ELR (cell line): ENCODE measurements at places on chromosomes 1 and 21.

DNA sequence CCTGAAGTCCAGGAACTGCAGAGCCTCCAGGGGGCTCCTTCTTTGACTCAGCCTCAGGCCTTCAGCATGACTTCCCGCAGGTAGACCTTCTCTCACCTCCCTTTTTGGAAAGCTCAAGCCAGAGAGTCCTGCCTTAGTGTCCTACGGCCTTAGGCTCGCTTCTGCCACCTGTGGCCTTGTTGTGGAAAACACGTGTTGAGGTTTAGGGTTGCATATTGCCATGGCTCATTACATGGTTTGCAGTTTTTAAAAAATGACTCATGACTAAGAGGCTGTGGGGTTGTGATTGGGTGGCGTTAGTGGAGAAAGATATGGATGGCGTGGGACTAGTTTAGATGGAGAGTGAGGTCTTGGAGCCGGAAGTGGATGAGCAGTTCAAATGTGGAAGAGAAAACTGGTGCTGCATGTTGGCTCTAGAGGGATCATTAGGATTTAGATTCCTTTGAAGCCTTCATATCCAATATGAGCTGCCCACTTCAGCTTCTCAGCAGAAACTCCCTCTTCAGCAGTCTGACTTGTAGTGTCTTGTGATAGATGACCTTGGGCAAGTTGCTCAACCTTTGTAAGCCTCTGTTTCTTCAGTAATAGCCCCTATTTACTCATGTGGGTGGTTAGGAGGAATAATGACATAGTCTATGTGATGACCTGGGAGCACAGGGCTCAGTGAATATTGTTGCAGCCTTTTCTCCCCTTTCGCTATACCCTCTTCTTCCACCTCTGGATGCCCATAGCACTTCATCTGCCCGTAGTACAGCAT is 6.5 kb upstream of the FGGY start:
- DNase-seq: peak; percentile 69

DNA sequence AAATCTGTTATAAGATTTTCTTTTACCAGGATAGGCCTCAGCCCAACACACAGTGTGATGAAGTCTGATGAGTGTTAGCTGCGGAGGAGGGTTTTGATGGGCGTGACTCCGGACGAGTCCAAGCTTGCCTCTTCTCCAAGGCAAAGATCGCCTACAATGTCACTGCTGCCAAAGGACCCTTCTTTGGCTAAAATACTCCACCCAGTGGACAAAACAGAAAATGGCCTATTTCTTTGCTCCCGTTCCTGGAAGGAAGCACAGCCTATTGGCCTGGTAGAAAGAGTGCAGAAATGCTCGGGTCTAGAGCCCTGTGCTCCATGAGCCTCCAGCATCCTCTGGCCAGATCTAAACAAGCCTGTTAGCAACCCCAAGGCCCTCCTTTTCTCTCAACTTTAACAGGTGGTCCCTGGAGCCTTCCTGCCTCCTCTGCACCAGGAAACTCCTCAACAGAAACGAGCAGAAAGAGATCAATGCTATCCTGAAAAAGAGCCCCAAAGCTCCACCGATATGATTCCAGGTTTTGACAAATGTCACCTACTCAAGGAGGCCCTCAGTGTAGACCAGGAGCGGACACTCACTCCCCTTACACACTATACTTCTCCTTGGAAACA is 3.4 kb upstream of the CASQ2 start:
- peak; percentile 87 for DNase-seq

GRCh38 chr1:197521118-197521739 is 253.2 kb downstream of the CRB1 start:
- peak; percentile 63 for DNase-seq

GRCh38 chr1:209364716-209365115 is 218.8 kb upstream of the CAMK1G start:
- DNase-seq: no peak

GRCh38 chr1:188432427-188432826 is 1603.7 kb downstream of the PLA2G4A start:
- DNase-seq: no peak

DNA sequence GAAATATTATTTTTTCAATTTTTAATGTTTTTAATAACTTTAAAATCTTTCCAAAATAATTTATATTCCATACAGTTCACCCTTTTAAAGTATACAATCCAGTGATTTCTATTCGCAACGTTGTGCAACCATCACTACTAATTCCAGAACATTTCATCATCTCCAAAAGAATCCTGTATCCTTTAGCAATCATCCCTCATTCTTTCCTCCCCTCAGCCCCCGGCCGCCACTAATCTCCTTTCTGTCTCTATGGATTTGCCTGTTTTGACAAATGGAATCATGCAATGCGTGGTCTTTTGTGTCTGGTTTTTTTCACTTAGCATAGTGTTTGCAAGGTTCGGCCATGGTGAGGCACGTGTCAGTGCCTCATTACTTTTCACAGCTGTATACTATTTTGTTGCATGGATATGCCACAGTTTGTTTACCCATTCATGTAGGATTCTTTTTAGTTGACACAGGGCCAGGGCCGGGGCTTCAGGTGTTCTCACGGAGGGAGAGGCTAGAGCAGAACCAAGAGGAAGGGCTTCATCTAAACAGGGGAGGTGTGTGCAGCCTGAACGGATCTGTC is 40.6 kb upstream of the ZBTB40 start:
- no peak for DNase-seq

DNA sequence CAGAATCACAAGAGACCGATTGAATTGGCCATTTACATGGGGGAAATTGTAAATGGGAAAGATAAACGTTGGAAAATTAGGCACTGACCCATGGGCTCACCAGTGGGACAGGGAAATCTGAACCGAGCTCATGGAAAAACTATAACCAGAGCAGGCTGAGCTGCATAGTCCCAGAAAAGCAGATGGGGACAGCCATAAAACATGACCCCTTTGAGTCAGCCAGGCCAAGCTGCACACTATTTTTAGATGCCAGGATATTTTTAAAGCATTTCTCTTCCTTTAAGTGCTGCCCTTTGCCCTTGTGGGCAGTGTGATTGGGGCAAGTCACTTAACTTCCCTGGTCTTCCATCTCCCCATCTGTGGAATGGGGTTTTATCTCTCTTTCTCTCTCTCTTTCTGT is 184.1 kb downstream of the FOXD2 start:
- DNase-seq: no peak
